SJSA1 (cell line): ENCODE measurements at places on chromosomes 6 and 20. TPM values are rescaled to one million over a fixed set of nuclear protein-coding genes. Genes with fewer than 3 reads are reported as not detected.
A peak's percentile ranks its signal among the peaks of the same experiment; 100 is the strongest.

Gene GSTA1
- 8.5 and 8.7 TPM in 2 replicates for total RNA-seq

Gene THBD
- total RNA-seq = 4.2 and 4.7 TPM in 2 replicates

DNA sequence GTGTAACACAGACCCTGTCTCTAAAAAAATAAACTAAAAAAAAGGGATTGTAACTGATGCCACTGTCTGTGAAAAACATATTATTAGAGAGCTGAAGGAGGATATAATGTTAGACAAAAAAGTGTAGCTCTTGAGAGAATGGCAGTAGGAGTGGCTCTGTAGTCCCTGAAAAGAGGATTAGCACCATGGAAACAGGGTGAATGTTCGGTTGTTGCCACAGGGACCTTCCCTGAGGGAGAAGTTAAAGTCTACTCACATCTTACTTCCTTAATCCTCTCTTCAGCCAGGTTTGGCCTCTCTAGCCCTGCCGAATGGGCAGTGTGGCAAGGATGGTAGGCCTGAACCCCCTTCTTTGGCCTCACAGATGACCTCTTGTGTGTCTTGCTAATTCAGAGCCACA lies 12.1 kb downstream of the SCAND1 start:
- no peak overlapping the region for H3K4me3 ChIP-seq
- peaks cover 41% of the 10 kb centered on the region for H3K36me3 ChIP-seq
- no peaks in the 10 kb centered on the region for H3K27me3 ChIP-seq
- DNase-seq = no peak
- H3K4me1 ChIP-seq = no peaks in the 10 kb centered on the region

GRCh38 chr6:150735341-150735851 lies 130.1 kb upstream of the MTHFD1L start:
- DNase-seq = no peak
- H3K27me3 ChIP-seq = no peaks in the 10 kb centered on the region
- H3K4me3 ChIP-seq = no peak overlapping the region
- no peaks in the 10 kb centered on the region for H3K36me3 ChIP-seq
- no peak overlapping the region for H3K27ac ChIP-seq

- peak overlapping the region; percentile 21; the same call in 1 of the 2 replicates for H3K27ac ChIP-seq
- no peaks in the 10 kb centered on the region for H3K36me3 ChIP-seq
- DNase-seq = no peak
Observed at GRCh38 chr6:1473598-1473997, 84.2 kb downstream of the FOXF2 start.
